ENCODE measurements at places on chromosomes 12 and 14. TPM values are rescaled to one million over a fixed set of nuclear protein-coding genes. Genes with fewer than 3 reads are reported as not detected.

ARID4A gene
- 21.4 TPM for total RNA-seq

PNMA1 gene
- total RNA-seq: 13.4 TPM

DNA sequence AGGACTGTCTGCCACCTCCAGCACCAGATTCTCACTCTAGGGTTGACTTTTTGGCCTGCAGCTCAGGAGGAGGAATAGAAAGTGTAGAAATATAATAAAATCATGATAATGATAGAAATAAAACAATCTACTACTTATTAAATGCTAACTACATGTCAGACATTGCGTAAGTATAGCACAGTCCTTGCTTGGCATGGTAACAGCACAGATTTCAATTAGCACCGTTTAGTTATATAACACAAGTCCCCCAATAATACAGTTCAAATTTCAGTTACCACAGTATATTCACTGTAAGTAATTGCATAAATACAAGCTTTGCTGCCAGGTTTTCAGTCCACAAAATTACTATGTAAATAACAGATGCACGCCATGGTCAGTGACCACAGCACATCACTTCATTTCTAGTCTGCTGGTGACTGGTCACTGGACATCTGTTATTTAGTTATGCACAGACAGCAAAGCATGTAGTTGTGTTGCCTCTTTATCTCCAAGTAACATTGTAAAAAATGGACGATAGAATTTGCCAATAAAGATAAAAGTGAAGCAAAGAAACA lies 6.5 kb upstream of the GLT8D2 start:
- no peak for DNase-seq

- DNase-seq: no peak
Measured at GRCh38 chr12:65638324-65638723, 186.0 kb upstream of the HMGA2 start.

GRCh38 chr12:102461501-102461900 lies 18.9 kb downstream of the IGF1 start:
- no peak for DNase-seq

DNA sequence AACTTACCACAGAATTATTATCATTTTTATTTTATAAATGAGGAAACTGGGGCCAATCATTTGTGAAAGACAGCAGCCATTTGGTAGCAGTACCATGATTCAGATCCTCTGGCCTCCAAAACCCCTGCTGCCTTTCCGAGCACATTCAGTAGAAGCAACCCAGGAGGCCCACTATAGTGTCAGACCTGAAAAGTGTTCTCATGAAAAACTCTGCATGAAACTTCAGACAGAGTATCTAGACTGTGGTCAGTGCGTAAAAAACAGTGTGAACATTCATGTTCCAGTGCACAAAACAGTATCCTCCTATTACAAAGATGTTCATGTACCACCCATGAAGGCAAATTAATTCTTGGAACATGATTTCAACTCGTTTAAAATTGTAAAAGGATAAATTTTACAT lies 112.0 kb downstream of the EPS8 start:
- DNase-seq: no peak
